ENCODE measurements at places on chromosomes 7 and 10. TPM values are rescaled to one million over a fixed set of nuclear protein-coding genes. Genes with fewer than 3 reads are reported as not detected.

Gene GTF2IRD1
- 10.3 TPM for total RNA-seq

Gene C7orf33
- total RNA-seq = not detected

Gene SERPINE1
- 57.1 TPM for total RNA-seq

DNA sequence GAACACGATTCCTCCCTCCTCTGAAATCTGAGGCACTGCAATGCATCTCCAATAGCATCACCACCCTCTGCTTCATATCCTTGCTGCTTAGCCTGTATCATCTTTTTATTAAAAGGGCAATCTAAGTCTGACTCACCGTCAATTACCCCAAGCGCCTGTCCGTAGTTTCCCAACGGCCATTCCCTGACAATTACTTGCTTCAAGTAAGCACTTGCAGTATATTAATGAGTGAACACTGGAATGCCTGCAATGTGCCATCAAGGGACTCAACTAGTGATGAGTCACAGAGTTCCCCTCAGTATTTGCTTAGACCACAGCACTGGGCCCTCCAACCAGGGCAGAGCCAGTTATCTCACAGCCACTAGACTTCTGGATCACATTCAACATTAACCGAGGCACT lies 19.5 kb upstream of the PPP1R3C start:
- H3K36me3 ChIP-seq = no peaks in the 10 kb centered on the region
- H3K4me1 ChIP-seq = no peaks in the 10 kb centered on the region
- no peak overlapping the region for H3K4me3 ChIP-seq

GRCh38 chr10:29669149-29669548 lies 34.4 kb upstream of the SVIL start:
- no peaks in the 10 kb centered on the region for H3K4me1 ChIP-seq
- H3K27me3 ChIP-seq = no peaks in the 10 kb centered on the region
- peak overlapping the region; percentile 38 for H3K27ac ChIP-seq
- no peaks in the 10 kb centered on the region for H3K36me3 ChIP-seq
- no peak overlapping the region for H3K4me3 ChIP-seq
- peak; percentile 81 for DNase-seq

GRCh38 chr7:111560773-111561653 lies 1.3 kb downstream of the IMMP2L start:
- no peak for DNase-seq
- peak overlapping the region; percentile 71 for H3K4me3 ChIP-seq
- H3K27me3 ChIP-seq = no peaks in the 10 kb centered on the region
- H3K4me1 ChIP-seq = peaks cover 4% of the 10 kb centered on the region
- no peaks in the 10 kb centered on the region for H3K36me3 ChIP-seq
- H3K27ac ChIP-seq = no peak overlapping the region

GRCh38 chr7:105429746-105430612 lies 41.3 kb upstream of the SRPK2 start:
- no peaks in the 10 kb centered on the region for H3K36me3 ChIP-seq
- H3K27ac ChIP-seq = no peak overlapping the region
- no peak overlapping the region for H3K4me3 ChIP-seq
- no peaks in the 10 kb centered on the region for H3K27me3 ChIP-seq
- no peaks in the 10 kb centered on the region for H3K4me1 ChIP-seq
- no peak for DNase-seq

DNA sequence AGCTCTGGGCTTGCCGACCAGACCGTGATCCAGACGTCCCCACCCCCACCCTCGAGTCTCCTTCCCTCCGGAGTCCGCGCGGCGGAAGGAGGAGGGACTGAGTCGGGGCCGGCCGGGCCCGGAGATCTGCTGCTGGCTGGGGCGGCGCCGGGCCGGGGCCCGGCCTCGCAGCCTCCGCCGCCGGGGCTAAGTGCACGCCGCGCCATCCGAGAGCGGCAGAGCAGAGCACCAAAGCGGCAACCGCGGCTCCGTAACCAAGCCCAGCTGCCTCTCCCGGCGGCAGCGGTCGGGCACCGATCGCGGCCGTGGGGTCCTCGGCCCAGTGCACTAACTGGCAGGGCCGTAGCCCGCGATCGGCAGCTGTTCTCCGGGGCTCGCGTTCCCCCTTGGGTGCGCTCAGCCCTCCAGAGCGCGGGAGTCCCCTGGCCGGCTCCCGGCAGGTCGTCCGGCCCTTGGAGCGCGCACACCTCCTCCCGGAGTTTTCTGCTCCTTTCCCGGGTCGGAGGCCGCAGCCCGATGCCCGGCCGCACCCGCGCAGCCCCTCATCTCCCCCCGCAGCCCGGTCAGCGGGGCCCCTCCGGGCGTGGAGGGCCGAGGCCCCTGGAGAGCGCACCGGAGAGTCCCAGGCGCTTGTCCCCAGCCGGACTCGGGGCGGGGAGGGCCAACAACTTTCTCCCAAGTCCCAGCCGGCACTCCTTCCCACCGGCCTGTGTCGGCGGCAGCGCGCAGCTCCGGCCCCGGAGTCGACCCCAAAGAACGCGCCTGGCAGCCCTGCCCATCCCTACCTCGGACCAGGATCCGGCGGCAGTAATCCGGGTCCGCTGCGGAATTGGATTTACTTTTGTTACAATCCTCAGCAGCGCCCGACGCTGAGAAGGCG lies 799 bp downstream of the VAX1 start:
- no peaks in the 10 kb centered on the region for H3K27me3 ChIP-seq
- no peak overlapping the region for H3K27ac ChIP-seq
- DNase-seq = no peak
- H3K4me1 ChIP-seq = no peaks in the 10 kb centered on the region
- no peaks in the 10 kb centered on the region for H3K36me3 ChIP-seq
- H3K4me3 ChIP-seq = peak overlapping the region; percentile 21

All from aorta (tissue), 5 donors.